Right lung (tissue), 10 donors: ENCODE measurements at places on chromosomes 5 and 9.

DNA sequence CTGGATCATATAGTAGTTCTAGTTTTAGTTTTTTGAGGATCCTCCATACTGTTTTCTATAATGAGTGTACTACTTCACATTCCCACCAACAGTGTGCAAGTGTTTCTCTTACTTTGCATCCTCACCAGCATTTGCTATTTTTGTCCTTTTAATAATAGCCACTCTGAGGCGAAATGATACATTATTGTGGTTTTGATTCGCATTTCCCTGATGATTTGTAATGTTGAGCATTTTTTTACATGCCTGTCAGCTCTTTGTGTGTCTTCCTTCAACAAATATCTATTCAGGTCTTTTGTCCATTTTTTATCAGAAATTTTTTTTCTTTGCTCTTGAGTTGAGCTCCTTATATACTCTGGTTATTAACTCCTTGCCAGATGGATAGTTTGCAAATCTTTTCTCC lies 114.0 kb downstream of the ADAMTSL1 start:
- DNase-seq: no peak

GRCh38 chr9:30677221-30677620 lies 1707.2 kb upstream of the ACO1 start:
- no peak for DNase-seq

GRCh38 chr9:108444400-108445358 lies 411.1 kb downstream of the ACTL7B start:
- DNase-seq: no peak

DNA sequence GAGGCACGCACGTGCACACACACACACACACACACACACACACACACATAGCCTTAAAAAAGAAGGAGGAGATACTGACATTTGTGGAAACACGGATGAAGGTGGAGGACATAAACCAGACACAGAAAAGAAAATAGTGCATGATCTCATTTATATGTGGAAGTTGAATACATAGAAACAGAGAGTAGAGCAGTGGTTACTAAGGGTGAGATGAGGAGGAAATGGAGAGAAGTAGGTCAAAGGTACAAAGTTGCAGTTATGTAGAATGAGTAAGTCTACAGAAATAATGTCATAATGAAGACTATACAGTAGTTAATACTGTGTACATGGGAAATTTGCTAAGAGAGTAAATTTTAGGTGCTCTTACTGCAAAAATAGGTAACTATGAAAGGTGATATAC lies 412.2 kb upstream of the CDH9 start:
- DNase-seq: no peak

GRCh38 chr9:86126998-86127972 lies 27.9 kb upstream of the GOLM1 start:
- DNase-seq: peak; percentile 76

DNA sequence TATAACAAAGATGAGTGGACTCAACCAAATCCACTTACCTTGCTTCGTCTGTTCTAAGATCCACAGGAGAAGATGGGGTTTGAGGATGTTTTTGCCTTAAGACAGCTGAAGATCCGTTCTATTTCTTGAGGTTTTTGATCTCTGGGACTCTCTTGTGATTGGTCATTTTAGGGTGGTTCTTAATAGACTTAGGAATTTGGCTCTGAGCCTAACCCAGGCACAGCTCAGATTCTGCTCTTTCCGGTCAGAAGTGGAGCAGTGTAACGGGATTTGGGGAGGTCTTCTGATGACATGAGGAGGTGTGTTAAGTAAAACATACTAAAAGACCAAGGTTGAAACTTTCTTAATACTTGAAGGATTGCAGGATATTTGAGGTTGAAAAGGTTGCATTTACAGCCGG lies 166.9 kb downstream of the DMRT2 start:
- DNase-seq: no peak

GRCh38 chr5:56273376-56273955 lies 40.3 kb upstream of the ANKRD55 start:
- no peak for DNase-seq

GRCh38 chr5:158054223-158055110 lies 195.5 kb upstream of the CLINT1 start:
- no peak for DNase-seq

GRCh38 chr5:53166183-53166495 lies 56.6 kb upstream of the MOCS2 start:
- peak; percentile 55 for DNase-seq

DNA sequence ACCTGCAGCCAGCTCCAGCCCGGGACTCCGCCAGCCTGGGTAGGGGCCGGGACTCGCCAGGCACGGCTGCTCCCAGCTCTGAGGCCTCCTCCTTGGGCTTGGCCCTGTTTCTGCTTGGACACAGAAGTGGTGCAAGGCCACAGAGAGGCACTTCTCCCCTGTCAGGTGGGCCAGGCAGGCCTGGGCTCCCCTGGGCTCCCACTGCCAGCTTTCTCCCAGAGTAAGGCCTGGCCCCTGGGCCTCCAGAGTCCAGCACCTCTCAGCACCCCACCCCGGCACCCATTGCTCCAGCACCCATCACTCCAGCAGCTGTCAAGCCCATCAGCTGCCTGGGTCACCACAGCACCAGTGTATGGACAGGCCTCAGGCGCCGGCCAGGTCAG lies 71.1 kb upstream of the LRRTM2 start:
- no peak for DNase-seq

DNA sequence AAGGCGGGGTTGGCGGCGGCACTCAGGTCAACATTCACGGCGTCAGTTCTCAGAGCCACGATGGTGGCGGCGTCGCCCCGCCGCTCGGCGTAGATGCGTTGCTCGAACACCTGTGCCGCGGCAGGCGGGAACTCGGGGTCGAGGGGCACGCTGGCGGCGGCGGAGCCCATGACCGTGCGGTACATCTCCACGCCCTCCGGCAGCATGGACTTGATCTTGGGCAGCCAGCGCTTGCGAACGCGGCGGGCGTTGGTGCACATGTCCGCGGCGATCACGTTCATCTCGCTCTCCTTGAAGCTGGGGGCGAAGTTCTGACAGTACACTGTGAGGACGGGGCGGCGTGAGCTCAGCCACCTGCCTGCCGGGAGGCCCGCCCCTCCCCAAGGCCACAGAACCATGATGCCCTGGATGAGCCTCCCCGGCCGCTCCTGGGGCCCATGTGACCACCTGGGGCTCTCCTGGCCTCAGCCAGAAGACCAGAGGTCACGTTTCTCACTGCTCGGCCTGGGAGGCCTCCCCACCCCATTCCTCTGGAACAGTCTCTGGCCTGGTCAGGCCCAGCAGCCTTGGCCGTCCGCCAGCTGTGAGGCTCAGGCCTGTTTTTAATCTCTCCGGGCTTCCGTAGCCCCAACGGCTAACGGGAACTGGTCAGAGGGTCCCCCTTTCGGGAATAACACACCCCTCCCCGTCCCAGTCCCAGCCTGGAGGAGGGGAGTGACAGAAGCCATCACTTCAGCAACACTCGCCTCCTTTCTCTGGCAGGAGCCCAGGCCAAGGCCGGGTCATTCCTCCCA lies 50.7 kb upstream of the UBAC1 start:
- peak; percentile 71 for DNase-seq

DNA sequence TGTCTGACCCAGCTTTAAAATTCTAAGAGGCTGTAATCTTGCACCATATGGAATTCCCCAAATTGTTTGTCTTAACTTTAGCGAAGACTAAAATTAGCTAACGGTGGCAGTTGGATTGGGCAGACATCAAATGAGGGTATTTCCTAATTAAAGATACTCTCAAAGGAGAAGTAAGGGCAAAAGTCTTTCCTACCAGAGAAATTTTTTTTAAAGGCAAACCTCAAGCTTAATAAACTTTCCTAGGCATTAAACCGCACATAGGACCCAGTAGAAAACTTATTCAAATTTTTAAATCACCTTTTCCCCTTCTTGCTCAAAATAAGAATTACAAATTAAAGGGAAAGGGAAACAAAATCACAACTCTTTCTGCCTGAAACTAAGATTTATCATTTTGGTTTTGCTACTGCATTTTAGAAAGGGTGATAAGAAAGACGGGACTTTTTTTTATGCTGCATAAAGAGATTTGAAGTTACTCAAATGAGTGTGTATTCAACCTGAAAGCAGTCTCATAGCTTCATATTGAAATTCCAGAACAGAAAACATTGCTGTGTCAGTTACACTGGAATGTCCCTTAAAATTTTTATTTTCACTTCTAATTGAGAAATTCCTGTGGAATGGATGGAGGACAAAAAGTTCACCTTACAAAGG lies 189.1 kb upstream of the PTGER4 start:
- no peak for DNase-seq

GRCh38 chr9:89366711-89367110 lies 48.4 kb downstream of the SECISBP2 start:
- no peak for DNase-seq

GRCh38 chr9:36336131-36336907 lies 63.8 kb downstream of the RNF38 start:
- no peak for DNase-seq

GRCh38 chr5:24712047-24712446 lies 67.3 kb upstream of the CDH10 start:
- no peak for DNase-seq

- no peak for DNase-seq
Measured at GRCh38 chr5:125668884-125669283, 754.3 kb upstream of the GRAMD2B start.

DNA sequence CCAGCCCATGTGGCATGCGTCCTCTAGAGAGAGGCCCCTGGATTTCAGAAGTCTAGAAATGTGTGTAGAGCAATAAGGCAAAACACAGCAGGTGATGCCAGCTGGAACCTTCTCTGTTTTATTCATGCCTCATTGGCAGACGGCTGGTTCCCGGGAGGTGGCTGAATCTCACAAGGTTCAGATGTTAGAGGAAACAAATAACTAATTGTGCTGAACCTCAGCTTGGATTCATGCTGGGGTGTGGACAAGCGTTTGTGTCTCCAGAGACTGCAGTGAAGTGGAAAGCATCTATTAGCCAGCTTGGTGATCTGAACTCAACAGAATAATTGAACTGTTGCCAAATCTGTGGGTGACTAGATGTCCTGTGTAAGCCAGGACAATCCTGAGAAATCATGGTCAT lies 131.1 kb upstream of the NR4A3 start:
- no peak for DNase-seq
